ENCODE measurements at places on chromosomes 1 and 21.

- DNase-seq, result no peak
Observed at GRCh38 chr1:44282704-44283426, 69.6 kb downstream of the DMAP1 start.

- no peak for DNase-seq
Observed at GRCh38 chr1:247680171-247680570, 632 bp upstream of the OR13G1 start.

DNA sequence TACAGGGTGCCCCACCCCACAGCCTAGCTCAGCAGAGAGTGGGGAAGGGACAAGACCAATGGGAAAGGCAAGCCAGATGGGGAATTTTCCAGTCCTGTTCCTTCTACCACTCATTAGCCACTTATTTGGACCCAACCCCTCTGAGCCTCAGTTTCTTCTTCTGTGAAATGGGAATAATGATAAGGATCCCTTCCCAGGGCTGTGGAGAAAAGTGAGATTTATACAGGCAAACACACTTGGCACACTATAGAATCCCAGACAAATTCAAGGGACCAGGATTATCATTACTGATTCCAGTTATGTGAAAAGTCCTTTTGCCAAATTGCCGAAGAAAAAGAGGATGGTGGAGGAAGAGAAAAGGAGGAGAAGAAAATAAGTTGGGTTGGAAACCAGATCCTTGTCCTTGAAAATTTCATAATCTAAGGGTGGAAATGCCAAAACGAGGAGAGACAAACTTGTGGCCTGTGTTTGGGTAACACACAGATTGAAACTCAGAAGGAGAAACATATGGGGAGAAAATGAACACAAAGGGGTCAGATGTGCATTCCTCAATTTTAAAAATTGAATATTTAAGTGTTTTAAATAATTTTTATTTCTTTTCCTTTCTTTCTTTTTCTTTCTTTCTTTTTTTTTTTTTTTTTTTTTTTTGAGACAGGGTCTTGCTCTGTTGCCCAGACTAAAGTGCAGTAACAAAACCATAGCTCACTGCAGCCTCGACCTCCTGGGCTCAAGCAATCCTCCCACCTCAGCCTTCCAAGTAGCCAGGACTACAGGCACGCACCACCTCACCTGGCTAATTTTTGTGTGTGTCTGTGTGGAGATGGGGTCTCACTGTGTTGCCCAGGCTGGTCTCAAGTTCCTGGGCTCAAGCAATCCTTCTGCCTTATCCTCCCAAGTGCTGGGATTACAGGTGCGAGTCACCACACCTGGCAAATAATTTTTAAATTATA, 9.6 kb downstream of the CAPN2 start:
- no peak for DNase-seq

GRCh38 chr1:111878091-111878490, 111.4 kb downstream of the KCND3 start:
- no peak for DNase-seq

DNA sequence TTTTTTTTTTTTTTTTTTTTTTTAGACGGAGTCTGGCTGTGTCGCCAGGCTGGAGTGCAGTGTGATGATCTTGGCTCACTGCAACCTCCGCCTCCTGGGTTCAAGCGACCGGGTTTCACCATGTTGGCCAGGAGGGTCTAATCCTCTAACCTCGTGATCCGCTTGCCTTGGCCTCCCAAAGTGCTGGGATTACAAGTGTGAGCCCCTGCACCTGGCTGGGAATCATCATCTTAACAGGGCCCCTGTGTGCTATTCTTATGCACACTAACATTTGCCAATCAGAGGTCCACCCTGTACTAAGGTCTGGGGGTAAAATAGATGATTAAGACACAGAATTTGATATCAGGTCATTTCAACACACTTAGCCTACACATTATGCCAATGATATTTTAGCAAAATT, 278.7 kb upstream of the CHRM3 start:
- no peak for DNase-seq

GRCh38 chr1:11792106-11792505, 13.7 kb downstream of the MTHFR start:
- no peak for DNase-seq

DNA sequence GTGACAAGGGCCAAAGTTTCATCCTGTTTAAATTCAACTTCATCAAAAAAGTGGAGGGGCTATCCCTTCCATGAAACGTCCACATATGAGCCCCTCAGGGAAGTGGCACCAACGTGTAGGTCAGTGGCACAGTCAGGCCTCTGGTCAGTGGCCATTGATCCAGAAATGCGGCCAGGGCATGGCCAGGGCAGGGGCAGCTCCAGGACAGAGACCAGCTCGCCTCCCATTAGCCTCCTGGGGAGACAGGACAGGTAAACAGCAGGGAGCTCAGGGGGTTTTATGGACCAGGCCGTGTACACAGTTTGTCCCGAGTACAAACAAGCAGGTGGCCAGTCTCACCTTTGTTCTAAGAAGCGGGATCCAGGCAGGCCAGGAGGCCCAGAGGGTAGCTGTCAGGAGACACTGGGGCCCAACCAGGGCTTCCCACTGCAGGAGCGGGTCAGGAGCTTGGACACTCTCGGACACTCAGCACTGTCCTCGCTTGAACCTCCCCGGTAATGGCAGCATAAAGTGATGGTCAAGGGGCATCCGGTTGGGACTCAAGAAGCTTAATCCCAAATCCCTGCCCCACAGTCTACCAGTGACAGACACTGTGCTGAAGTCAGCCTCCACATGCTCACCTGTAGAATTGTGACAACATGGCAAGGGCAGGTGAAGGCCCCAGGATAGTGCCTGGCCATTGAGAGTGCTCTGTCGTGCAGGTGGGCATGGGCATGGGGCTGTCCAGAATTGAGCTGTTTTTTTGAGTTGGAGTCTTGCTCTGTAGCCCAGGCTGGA, 144.1 kb upstream of the ERRFI1 start:
- no peak for DNase-seq

GRCh38 chr1:93824834-93825233, 54.2 kb downstream of the DNTTIP2 start:
- DNase-seq, result no peak

- DNase-seq, result no peak
Observed at GRCh38 chr1:91787919-91788318, 98.0 kb downstream of the TGFBR3 start.

- DNase-seq, result no peak
Observed at GRCh38 chr1:228985661-228986060, 250.4 kb downstream of the RHOU start.

DNA sequence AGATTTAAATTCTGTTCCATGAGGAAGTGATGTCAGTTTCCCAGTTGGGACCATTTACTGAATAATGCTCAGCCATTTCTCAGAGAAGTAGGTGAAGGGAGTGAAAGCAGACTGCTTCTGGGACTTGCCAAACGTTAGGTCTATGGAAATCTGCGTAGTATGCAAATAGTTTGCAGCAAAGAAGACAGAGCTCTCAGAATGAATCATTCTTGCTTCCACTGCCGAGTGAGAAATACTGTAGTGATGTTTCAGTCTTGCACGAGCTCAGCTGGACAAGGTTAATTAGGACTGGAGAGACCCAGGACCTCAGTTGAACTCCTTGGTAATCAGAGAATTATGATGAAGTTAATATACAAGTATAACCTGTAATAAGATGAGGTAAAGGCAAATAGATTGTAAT, 317.7 kb upstream of the DAB1 start:
- DNase-seq, result no peak

GRCh38 chr1:164515711-164516331, 43.2 kb upstream of the PBX1 start:
- DNase-seq, result no peak
